ENCODE measurements at places on chromosomes 5 and 9.

DNA sequence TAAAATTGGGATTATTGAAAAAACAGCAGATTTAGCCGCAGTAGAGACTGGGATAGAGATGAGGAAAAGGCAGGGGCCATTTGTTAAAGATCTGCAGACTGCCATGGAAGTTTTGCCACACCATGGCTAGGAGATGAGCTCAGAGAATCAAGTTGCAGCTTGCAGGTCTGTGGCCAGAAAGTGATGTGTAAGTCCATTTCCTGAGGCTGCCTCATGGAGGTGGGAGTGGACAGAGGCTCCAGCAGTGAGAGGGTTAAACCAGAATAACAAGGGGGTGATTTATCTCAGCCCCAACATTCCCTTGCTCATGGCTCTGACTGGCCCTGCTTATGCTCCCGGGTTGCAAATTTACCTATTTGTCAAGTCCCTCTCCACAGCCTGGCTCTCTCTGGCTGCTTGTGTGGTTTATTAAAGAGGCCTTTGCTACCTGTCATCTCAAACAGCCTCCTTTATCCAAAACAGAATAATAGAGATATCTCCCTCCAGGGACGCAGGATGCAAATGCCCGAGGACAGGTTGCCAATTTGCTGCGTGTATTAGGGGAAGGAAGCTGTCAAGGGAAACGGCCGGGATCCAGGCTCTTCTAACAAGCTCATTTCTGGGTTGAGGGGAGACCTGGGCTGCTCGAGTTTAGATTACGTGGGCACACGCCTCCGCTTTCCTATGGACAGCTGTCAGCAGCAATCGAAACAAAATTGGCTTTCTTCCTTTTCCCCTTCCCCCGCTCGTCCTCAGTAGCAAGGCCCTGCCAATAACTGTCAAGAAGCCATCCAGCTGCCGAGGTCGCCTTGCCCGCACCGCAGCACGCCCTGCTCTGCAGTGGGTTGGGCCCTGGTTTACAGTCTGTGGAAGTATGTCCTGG, 72.8 kb upstream of the PITX1 start:
- no peak for DNase-seq

DNA sequence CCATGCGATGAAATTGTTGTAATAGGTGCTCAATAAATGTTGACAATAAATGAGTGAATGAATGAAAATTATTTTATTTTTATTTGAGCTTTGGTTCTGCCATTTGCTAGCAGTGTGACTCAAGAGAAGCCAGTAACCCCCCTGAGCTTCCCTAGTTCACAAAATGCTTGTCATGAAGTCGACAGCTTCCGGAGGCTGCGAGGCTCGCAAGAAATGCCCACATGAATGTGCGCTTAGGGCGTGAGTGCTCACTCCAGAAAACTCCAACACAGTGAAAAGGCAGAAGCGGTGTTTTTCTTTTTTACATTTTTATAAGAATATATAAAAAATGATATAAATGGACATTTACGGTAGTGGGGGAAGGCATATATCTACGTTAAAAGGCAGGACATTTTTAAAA, 26.5 kb downstream of the CDKN2A start:
- no peak for DNase-seq

DNA sequence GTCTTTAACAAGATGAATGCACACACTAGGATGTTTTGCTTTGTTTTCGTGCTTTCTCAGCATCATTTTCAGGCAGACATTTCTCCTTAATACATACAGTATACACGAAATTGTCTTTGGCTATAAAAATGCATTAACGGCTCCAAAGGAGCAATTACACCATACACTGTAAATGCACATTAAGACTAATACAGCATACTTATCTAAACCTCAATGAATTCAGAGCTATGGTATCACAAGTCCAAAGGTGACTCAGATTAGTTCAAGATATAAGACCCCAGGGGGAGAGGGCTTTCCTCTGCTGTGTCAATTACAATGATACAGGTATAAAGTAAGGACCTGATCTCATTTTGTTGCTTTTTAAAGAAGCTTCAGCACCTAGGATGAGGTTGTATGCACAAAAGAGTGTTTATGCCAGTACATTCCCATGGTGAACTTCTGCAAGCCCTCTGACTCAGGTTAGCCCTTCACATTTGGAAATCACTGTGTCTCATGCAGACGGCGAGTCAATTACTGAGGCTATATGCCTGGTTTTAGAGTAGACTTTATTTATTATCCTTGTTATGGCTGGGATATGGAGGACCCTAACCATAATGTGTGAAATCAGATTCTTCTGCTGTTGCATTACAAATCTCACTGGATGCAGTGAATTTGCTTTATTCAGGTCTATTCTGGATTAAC, 233.3 kb downstream of the ZNF608 start:
- DNase-seq = no peak

GRCh38 chr9:121483049-121483448, 16.6 kb downstream of the GGTA1 start:
- no peak for DNase-seq

DNA sequence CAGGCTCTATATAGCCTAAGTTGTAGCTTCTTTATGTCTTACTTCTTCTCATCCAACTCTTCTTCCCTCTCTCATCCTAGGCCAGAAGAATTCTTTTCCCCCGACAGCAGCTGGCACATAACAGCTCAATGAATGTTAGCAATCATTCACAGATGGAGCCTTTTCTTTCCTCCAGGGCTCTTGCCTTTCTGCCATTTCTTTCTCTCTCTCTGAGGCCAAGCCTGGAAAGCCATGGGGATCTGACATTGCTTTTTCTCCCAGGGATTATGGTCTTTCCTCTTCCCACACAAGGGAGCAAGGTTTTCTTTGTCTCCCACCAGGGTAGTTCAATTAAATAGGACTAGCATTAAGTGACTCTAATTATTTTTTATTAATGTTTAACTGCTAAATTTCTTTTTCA, 20.5 kb downstream of the SMIM15 start:
- DNase-seq = no peak

GRCh38 chr5:140346348-140347221, at the start of gene HBEGF:
HBEGF (minus strand) TSS chr5:140346603; CDS start chr5:140346328, 275 bp downstream.
- peak; percentile 41 for DNase-seq

GRCh38 chr9:114953959-114954358, 23.6 kb upstream of the TNFSF8 start:
- no peak for DNase-seq

Data from CD4-positive, alpha-beta T cell treated with Interleukin-15 for 4 hours (primary cell).